HEK293T (cell line): ENCODE measurements at places on chromosomes 16 and 17.

DNA sequence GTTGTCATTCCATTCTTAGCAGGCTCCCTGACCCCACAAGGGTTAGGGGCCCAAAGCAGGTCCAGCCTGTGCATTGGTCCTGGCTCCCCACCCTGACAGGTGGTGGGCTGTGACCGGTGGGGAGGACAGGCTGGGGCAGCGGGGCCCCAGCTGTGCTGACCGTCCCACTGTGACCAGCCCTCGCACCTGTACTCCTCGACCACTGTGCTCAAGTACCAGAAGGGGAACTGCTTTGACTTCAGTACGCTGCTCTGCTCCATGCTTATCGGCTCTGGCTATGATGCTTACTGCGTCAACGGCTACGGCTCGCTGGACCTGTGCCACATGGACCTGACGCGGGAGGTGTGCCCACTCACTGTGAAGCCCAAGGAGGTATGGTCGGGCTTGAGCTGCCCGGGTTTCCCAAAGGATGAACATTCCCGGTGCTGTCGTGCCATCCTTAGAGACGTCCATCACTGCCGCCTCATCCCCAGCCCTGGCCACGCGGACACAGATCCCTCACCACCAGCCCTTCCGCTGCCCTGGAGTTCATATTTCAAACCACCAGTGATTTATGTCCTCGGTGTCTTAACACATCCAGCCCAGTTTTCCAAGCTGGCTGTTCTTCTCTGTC lies 7.3 kb downstream of the DRC7 start:
- DNase-seq: no peak

DNA sequence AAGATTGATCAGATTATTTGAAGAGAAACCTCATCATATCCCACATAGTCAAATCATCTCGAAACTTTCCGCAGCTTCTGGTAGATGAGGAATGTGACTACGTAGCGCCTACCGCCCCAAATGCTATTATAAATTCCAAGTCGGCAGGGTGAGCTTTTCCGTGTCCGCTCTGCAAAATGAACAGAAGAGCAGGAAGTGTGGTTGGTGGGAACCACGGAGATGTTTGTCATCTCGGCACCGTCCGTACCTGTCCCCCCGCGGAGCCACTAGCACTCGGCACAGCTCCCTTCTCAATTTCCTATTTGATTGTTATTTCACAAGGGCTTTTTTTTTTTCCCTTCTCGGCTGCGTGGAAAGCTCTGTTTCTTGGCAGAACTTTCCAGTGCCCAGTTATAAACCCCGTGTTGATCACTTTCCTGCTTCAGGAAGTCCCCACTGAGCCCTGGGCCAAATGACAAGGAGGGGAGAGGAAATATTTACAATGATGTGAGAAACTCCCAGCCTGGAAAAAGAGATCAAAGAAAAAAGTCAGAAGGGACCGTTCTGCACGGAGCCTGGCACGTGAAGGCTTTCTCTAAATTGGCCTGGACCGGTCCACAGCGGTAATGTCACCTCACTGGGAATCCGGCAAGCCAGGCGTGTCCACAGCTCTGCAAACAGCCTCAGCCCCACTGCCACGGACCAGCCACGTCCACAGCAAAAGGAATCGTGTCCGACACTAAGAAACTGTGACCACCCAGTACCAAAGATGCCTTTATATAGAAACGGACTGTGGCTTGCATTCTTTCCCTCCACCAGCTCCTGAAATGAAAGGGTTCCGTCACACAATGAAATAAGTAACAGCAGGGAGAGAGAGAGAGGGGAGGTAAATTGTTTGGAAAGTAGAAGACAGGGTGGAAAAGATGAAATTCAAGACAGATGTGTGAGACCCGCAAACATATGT lies 65.0 kb downstream of the MRM3 start:
- no peak for DNase-seq

DNA sequence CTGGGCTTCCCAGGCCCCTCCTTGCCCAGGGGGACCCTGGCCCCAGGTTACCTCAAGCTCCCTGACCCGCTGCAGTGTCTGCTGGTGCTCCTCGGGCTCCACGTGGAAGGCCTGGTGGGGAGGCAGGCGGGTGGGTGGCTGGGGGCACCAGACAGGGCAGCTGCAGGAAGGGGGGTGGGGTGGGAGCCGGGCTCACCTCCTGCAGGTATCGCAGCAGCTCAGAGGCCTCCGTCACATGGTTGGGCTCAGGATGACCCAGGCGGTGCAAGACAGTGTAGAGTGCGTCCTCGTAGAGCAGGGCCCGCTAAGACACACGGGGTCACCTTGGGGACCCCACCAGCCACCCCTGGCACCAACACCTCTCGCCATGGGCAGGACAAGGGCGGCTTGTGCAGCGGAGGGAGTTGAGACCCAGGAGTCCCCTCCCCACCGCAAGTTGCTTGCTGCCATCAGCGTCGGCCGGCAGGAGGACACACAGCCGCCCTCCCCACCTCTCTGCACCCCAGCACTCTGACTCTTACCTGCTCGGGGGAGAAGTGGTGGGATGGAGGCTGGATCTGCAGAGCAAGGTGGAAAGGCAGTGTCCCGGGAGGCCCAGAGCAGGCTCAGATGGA lies 1.1 kb downstream of the UNC13D start:
- no peak for DNase-seq

DNA sequence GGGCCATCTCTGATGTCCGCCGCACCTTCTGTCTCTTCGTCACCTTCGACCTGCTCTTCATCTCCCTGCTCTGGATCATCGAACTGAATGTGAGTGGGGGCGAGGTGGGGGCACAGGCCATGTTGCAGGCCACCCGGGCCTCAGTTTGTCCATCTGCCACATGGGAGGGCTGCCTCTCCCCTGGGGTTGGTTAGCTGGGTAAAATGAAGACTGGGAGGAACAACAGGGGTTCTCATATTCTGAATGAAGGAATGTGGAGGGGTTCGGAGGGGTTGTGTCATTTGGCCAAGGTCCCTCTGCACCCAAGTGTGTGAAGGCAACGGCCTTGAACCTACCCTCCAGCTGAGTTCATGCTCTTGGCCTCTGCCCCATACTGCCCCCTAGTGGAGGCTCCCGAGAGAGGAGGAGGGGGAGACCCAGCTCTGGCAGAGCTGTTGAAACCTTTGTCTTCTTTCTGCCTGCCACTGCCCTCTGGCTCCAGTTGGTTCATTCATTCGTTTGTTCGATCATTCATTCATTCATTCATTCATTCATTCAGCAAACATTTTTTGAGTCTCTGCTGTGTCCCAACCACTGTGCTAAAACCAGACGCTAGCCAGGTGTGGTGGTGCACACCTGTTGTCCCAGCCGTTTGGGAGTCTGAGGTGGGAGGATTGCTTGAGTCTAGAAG lies 11.4 kb upstream of the TCAP start:
- DNase-seq: peak; percentile 76

DNA sequence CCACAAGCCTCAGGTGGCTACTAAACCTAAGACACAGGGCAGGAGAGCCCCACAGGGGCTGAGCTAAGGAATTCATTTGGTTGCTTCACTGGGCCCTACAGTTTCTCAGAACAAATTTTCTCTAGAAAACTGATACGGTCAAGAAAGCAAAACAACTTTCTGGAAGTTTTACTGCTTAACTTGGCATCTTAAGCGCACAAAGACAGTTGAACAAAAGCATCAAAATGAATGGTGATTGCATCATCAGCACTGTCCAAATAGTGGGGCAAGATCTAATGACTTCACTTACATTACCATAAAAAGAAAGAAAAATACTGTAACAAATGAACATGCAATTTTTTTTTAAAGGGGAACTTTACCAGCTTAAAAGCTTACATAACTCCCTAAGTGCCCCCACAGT lies 47.6 kb downstream of the XPO6 start:
- no peak for DNase-seq

- peak; percentile 88 for DNase-seq
Observed at GRCh38 chr16:49491771-49492761, 118.5 kb downstream of the C16orf78 start.

DNA sequence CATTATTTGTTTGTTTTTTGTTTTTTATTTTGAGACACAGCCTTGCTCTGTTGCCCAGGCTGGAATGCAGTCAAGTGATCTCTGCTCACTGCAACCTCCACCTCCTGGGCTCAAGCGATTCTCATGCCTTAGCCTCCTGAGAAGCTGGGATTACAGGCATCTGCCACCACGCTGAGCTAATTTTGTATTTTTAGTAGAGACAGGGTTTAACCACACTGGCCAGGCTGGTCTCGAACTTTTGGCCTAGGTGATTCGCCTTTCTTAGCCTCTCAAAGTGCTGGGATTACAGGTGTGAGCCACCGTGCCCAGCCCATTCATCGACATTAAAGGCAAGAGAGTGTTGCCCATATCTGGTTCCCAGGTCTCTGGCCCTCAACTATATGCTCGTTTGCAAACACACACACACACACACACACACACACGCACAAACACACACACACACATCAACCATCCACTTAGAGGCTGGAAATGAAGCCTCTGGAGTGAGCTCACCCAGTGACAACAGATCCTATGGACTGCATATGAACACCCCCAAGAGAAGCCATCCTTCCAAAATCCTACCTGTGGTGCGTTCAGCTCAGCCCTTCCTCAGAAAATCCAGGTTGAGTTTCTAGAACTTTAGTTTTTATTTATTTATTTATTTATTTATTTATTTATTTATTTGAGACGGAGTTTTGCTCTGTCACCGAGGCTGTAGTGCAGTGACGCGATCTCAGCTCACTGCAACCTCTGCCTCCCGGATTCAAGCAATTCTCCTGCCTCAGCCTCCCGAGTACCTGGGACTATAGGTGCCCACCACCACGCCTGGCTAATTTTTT lies 12.3 kb upstream of the SEPHS2 start:
- DNase-seq: no peak

- no peak for DNase-seq
Observed at GRCh38 chr17:41678907-41679739, 9.6 kb upstream of the EIF1 start.

GRCh38 chr16:30722443-30722842 lies 23.5 kb downstream of the SRCAP start:
- DNase-seq: no peak

GRCh38 chr16:11685844-11686618 lies 17.8 kb downstream of the SNN start:
- no peak for DNase-seq

- DNase-seq: no peak
Observed at GRCh38 chr16:84087466-84088151, 29.1 kb downstream of the MBTPS1 start.

- no peak for DNase-seq
Observed at GRCh38 chr17:8557176-8557806, 73.2 kb downstream of the MYH10 start.

DNA sequence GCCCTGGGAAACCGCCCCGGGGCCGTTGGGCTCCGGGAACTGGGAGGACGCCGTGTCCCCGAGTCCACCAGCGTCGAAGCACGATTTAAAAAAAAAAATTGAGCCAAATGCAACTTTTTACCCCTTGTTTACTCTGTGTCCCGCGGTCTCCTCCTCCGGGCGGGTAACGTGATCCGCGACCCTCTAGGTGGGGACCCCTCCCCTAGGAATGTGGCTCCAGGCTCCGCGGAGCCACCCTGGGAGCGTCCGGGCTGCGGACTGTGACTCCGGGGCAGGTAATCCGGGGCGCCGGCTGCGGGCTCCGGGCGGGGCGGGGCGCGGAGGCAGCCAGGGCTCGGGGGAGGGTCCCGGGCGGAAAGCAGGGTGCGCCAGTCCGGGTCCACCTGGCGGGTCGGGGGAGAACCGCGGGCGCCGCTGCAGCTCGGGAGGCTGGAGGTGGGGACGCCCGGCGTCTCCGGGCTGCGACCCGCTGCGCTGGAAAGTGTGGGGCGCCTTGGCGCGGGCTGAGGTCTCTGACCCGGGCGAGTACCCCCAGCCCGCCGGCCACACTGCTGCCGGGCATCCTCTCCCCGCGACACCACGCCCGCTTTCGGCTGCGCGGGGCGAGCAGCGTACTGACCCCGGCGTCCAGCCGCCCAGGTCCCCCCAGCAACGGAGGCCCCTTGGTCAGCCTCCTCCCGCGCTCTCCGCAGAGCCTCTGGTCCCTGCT lies 852 bp upstream of the HELZ start:
- peak; percentile 50 for DNase-seq

DNA sequence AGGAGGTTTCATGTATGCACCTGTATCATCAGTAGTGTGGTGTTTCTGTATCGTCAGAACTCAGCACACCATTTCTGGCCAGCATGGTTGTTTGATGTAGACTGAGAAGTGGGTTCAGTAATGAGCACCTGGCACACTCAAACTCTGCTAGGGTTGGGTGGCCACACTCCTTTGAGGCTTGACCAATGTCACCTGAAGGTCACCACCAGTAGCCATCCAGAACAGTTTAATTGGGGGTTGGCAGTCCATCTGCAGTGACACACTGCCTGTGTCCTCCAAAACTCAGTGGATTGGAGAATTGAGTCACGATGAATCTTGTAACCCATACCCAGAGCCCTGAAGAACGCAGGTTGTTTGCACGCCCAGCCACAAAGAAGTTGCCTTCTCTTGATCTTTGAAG lies 86.8 kb upstream of the HSBP1 start:
- no peak for DNase-seq

DNA sequence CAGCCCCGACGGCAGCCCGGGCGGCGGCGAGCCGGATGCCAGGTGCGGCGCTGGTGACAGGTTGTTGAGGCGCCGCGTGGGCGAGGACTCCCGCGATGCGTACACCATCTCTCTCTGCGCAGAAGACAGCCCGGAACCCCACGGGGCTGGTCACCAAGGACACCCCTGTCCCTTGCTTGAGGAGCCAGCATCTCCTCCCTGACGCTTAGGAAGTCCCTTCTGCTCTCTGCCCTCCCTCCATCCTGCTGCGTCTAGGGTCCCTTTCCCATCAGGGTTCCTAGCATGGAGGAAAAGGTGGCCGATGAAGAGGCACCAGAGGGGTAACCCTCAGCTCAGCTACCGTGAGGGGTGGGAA lies 43.6 kb downstream of the SRCIN1 start:
- no peak for DNase-seq

- DNase-seq: no peak
Observed at GRCh38 chr16:27700304-27700995, 150.5 kb downstream of the KATNIP start.
